ENCODE measurements at places on chromosomes 1 and 21.

DNA sequence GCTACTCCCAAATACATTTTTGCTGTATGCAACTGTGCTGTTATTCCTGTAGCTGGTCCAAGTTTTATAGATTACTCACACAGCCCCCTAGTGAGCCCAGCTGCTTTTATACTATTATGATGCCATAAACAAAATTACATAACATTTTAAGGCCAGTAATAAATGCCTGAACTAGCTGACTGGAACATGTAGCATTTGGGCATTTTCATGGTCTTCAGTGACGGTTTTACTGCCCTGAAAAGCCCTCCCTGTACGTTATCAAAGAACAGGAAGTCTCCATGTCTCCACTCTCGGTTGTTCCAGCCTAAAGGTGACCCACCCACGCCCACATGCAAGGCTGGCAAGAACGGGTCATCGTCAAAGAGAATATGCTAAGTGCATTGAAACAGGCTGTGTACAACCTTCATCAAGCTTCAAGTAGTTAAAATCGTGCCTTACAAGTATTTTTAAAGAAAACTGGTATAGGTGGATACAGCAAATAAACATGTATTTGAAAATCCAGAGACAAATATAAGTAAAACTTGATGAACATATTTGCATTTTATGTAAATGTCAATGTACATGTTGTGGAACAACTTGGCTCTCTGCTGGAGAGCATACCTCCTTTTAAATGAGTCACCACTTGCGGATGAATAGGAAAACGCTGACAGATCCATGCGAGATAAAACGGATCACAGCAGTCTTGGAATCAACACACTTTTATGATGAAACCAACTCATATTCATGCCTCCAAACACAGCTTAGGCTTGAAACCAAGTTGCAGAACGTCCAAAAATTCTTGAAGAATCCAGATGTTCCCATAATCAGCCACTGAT, 520.5 kb downstream of the SMYD3 start:
- DNase-seq = no peak

GRCh38 chr1:27602462-27603308, 1.3 kb downstream of the AHDC1 start:
- peak; percentile 9 for DNase-seq

GRCh38 chr1:15352128-15352957, 57.3 kb upstream of the EFHD2 start:
- DNase-seq = no peak

DNA sequence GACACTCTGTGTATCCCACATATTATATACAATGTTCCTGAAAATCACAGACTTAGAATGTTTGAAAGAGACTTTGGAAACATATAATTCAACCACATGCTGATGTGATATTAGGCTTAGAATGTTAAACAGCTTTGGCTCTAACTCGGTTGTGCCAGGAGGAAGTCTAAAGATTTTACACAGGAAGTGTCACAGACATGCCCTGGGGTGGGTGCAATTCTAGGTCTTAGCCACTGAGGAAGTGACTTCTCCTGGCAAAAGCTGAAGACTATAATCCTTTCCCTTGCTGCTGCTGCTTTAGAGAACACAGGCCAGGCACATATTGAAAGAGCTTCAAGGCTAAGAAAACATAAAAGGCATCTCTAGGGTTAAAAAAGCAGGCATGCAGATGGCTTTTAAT, 51.0 kb downstream of the RPL5 start:
- no peak for DNase-seq

DNA sequence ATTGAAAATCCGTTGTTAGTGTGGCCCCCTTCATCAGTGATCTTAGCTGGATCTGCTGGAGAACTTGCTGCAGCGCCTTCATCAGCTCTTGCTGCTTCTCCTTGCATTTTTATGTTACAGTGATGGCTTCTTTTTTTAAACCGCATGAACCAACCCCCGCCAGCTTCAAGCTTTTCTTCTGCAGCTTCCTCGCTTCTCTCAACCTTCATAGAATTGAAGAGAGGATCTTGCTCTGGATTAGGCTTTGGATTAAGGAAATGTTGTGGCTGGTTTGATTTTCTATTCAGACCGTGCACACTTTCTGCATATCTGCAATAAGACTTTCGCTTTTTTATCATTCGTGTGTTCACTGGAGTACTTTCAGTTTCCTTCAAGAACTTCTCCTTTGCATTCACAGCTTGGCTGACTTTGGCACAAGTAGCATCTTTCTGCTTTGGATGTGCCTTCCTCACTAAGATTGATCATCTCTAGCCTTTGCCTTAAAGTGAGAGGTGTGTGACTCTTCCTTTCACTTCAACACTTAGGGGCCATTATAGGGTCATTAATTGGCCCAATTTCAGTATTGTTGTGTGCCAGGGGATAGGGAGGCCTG, 13.1 kb downstream of the RNF187 start:
- no peak for DNase-seq

- DNase-seq = no peak
Observed at GRCh38 chr1:98732985-98733781, 71.7 kb downstream of the SNX7 start.

DNA sequence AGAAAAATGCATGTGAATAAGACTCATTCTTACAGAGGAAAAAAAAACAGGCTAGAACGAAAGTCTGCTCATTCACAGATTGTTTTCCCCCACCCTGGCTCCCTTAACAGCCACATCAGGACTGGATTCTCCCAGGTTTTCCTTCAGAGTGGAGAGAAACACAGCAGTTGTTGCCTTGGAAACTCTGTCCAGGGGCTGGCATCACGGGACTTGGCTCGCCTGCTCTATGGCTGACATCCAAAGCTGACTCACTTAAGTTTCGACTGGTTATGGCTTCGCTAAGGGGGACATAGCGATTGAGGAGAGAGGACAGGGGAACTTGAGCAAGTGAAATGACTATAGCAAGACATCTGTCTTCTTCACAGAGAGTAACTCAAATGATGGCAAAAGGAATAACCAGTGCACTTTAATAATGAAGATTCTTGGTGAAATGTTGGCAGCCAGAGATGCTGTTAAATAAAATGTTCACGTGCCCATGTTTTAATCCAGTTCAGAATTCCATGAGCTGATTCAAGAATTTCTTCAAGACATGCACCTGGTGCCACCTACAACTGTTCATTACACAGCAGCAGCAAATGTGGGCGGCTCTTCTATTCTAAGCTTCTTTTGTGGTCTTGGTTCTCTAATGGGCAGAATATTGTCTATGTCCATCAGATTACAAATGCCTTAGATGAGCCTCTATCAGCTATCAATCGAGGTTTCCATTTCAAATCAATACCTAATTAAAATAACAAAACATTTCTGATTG, 21.8 kb downstream of the MIS18A start:
- peak; percentile 93 for DNase-seq

GRCh38 chr1:185980891-185981290, 246.7 kb downstream of the HMCN1 start:
- DNase-seq = no peak

DNA sequence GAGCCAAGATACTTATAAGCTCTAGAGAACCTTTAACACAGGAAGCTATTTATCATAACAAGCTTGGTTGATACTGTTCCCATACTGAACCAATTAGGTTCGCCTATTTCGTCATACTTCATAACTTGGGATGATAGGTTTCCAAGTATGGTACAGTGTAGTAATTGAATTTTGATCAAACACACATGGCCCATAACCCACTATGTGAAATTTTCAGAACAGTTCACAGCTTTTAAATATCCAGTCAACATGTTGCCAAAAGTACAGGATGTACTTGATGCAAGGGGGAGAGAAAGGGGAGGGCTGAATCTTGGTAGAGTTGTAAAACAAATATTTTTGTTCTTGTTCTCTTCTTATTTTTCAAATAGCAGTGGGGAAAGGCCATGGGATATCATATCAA, 86.6 kb downstream of the TM2D1 start:
- no peak for DNase-seq

GRCh38 chr1:11521582-11522399, 42.8 kb downstream of the DISP3 start:
- no peak for DNase-seq

- peak; percentile 46 for DNase-seq
Observed at GRCh38 chr1:40404670-40405462, 31.3 kb downstream of the SMAP2 start.

DNA sequence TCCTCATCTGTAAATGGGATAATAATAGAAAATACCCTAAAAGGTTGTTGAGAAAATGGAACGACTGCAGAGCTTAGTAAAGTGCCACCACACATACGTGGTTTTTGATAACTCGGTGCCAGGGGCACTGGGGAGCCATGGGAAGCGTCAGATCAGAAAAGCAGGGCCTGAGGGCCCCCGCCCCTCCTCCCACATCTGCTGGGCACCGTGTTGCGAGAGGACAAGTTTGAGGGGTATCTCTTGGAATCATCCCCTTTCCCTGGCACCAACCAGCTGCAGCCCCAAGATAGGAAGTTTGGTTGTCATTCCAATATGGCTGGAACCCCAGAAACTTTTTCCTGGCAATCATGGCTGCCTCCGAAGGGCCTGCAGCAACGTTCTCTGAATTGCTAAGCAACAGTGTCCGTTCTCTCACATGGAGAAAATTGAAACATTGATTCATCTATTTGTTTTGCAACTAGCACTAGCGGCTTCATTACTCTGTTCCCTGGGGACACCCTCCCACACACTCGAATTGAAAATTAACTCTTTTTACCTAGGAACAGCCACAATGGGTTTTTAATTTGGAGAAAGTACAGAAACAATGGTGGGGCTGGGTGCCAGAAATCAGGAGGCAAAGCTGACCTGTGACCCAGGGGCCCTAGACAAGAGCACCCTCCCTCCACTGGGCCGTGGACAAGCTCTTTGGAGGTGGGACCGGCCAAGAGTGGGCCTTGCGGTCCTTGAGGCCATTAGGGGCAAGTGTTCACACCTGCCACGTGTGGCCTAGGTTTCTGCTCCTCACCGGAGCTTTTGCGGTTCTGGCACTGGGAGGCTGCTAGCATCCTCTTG, 190.0 kb upstream of the VAMP3 start:
- no peak for DNase-seq

DNA sequence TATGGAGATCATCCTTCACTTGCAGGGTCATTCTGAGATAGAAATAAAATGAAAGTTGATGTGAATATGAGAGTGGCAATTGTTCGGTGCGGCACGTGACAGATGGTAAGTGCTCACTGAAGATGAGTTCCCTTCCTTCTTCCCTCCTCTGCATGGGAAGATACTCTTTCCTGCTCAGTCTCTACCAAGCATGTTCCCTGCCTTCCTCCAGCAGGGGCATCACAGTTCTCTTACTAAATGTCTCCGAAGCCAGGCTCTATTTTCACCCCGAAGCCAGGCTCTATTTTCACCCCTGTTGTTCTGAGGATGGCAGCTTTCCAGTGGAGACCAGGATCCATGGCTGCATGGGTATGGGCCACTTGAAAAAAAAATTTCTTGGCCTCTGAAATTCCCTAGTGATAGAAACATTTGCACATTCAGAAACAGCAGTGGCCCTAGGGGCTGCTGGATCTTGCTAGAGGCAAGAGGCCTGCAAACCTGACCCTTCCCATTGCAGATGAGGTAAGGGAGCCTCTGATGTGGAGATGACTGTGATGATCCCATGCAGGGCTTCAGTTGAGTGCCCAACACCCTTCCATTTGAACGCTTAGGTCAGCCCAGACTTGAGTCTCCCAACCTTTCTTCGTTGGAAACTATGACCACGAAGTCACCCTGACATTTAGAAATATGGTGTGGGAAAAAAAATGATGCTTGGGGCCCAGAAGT, 123.7 kb upstream of the HMGB4 start:
- no peak for DNase-seq

- DNase-seq = no peak
Observed at GRCh38 chr1:29966526-29967045, 730.3 kb downstream of the PTPRU start.

- DNase-seq = no peak
Observed at GRCh38 chr1:168513656-168514404, 30.0 kb downstream of the XCL2 start.

GRCh38 chr1:36966242-36966641, 68.1 kb downstream of the GRIK3 start:
- DNase-seq = no peak

DNA sequence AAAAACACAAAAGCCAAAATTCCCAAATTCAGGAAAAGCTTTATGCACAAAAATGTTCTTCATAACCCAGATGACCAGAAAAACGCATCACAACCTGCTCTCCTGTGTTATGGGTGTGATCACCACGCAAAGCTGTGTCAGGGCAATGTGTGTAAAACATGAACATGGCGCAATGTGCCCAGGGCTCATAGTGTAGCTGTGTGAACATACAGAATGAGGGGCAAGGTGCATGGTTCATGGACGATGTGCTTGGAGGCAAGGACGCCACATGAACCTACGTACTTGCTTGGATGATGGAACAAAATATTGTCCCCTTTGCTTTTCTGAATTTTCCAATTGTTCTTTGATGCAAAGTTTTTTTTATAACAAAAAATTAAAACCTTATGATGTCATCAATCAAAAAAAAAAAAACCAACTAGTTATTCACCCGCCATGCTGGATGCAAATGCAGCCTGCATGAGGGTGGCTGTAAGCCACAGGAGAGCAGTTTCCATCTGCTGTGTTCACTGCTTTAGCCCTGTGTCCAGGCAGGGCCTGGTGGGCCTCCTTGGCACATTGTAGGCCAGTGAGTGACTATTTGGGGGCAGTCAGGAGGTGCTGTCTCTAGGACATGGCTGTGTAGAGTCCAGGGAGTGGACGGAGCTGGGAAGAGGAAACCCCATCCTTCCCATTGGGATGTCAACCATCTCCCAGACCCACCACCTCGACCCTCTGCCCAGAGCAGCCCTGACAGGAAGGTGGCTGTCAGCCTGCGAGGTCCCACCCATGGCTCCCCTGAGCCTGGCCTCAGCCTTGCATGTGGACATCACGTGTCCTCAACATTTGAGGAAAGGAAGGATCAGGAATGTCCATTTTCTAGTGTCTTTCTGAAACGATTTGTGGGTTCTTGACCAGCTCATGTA, 13.6 kb downstream of the KRTAP10-1 start:
- no peak for DNase-seq

GRCh38 chr21:46211376-46211775, 17.2 kb downstream of the LSS start:
- no peak for DNase-seq

DNA sequence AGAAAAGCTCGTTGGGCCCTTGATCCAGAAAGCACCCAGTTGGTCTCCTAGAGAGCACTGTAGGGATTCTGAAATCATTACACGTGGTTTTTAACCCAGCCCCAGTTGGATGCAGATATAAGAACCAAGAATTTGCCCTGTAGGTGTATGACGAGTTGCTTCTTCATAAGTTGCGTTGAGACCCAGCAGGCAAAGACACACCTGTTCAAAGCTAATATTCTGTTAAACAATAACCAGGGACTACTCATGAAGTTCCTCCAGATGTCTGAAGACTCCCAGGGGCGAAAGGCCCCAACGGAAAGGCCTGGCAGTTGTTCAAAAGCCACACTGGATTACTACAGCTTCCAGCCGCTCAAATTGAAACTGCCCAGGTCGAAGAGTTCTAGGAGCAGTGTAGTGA, 88.6 kb upstream of the HNRNPU start:
- no peak for DNase-seq

DNA sequence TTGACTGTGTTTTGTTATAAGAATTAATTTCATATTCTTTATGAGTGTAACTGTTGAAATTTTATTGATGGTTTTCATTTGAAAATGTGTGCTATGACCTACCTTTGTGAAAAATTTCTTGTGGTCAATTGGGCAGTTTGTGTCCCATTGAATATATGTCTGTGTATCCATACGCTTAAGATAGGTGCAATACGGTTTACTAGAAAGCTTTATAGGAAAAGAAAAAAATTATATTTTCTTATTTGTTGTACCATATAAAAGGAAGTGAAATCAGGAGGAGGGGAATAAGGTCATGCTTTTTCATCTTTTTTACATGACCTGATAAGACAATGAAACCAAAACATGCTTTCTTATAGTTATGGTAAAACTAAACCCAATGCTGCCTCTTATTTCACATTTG, 807.7 kb downstream of the USP25 start:
- DNase-seq = peak; percentile 0

- no peak for DNase-seq
Observed at GRCh38 chr1:70112838-70113237, 92.5 kb downstream of the LRRC40 start.
